ENCODE measurements at places on chromosomes 12 and 14.

- no peak for DNase-seq
Observed at GRCh38 chr12:118052324-118053070, 8.5 kb downstream of the WSB2 start.

DNA sequence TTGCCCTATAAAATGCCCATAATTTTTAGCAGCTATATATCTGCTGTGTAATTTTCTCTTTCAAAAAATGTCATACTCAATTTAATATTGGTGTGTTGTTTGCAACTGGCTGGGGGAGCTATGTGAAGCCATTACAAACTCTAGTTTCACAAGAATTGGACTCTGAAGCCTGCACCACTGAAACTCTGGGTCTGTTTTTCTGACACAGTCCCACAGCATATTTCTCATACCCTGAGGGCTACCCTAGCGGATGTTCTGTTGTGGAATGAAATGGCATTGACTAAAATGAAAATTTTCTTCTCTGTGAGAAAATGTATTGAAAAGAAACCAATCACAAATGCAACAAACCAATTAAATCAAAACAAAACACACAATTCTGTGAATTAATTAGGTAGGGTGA is 284.6 kb upstream of the NPAS3 start:
- DNase-seq: no peak

DNA sequence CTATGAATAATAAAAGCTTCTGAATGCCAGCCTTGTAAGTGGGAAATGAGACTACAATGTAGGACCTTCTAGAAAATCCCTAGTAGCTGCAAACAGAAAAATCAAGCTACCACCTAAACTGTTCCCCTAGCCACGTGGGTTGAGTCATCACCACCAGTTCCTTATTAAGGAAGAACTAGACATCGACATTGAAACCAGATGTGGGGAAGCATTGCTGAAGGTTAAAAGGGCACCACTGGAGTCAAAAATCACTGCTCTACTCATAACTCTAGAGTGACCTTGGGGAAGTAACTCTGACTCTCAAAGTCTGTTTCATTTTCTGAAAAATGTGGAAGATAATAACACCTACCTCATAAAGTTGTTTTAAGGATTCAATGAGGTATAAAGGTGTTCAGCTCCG is 9.4 kb upstream of the CNIH1 start:
- DNase-seq: no peak

- no peak for DNase-seq
Observed at GRCh38 chr14:32407130-32407529, 78.0 kb downstream of the AKAP6 start.

DNA sequence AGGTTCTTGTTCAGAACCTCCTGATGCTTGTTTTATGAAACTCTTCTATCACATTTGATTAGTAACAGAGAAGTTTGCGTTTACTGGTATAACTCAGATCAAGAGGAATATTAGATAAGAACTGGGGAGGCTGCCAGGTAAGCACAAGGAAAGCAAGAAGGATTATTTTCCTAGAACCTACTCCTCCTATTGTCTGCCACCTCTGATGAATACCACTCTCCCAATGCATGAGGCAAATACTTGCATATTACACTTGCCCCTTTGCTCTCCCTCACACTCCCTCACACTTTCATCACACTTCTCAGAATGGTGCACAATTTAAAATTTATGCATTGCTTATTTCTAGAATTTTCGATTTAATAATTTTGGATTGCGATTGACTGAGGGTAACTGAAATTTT is 43.6 kb downstream of the LIN7A start:
- DNase-seq: no peak

Data from stimulated activated CD4-positive, alpha-beta T cell treated with anti-CD3 and anti-CD28 coated beads, TNF-alpha, amount 100 ng/mL, for 24 hours (primary cell).